ENCODE measurements at places on chromosomes 12 and 14.

GRCh38 chr14:84361476-84361875 is 1168.5 kb upstream of the FLRT2 start:
- no peak for DNase-seq

GRCh38 chr12:83224012-83224411 is 537.3 kb downstream of the TMTC2 start:
- DNase-seq = no peak

DNA sequence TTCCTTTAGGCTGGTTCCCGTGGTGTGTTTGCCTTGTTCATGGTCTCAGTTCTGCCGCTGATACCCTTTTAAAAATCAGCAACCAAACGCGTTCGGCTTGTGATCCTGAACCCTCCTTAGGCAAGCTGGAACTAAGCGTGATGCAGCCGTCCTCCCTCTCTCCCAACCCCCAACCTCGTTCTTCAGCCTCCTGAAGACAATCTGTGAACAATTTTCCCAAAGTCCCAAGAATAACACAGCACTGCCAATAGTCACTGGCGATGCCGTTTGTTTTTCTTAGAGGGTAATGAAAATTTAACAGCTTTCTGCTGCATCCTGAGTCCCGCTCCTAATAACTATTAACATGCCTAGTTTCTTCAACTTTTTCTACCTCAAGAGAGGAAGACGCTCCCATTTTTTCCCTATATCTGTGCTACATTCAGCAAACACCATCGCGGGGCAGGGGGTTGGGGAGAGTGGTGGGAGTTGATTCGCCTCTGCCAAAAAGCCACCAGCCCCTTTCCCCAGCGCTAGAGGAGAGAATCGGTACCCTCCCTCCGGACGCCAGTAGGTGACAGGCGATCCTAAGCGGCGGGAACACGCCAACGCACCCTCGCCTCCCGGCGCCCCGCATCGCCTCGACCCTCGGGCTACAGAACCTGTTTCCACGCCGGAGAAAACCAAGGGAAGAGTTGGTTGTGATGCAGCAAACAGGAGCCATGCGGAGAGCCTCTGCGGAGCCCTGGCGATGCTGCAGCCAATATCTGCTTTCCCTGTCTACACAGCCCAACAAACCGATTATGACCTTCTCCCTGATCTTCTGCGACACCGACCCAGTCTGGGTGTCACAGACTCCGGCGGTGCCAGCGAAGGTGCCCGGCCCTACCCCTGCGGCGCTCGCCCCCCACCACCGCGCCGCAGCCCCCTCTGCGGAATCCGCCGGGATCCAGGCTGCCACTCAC is 752 bp downstream of the PRICKLE1 start:
- DNase-seq = no peak

GRCh38 chr12:104828015-104828414 is 130.1 kb downstream of the SLC41A2 start:
- DNase-seq = no peak

GRCh38 chr14:87883750-87884149 is 109.2 kb downstream of the GALC start:
- DNase-seq = no peak

- no peak for DNase-seq
These were observed 47.6 kb upstream of the FRMD6 start for GRCh38 chr14:51604073-51604472.

- DNase-seq = no peak
These were observed 62.8 kb downstream of the SMOC1 start for GRCh38 chr14:69941768-69942742.

- DNase-seq = no peak
These were observed 2.5 kb downstream of the HSPB8 start for GRCh38 chr12:119181202-119181601.

DNA sequence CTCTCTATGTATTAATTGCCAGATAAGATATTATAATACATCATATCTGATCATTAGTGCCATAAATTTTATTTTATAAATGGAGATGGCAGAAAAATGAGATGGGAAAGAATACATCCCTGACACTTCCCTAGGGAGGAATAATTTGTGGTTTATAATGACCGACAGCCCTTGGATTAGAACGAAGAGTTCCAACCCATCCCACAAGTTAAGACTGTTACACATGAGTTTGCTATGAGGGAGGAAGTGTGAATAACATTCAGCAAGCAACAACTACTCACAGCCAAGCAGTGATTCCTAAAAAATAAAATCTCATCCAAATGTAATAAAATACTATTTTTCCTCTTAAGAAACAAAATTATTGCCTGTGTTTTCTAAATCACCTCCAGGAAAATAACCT is 299.0 kb downstream of the CCDC91 start:
- no peak for DNase-seq

- DNase-seq = no peak
These were observed 562 bp downstream of the ZFYVE1 start for GRCh38 chr14:73026243-73026844.

DNA sequence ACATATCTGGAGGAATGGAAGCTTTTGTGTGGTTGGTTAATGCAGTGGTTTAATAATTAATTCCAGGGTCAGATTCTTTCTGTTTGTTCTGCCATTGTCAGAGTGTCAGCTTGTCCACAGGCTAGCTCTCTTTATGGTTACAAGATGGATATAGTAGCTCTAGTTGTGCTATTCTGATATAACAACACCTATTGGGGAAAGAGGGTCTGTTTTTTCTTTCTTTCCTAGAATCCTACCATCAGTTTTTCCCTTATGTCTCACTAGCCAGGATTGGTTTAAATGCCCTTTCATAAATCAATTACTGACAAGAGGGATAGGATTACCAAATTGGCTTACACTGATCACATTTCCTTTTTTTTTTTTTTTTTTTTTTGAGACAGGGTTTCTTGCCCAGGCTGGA is 27.8 kb downstream of the CNOT2 start:
- no peak for DNase-seq

DNA sequence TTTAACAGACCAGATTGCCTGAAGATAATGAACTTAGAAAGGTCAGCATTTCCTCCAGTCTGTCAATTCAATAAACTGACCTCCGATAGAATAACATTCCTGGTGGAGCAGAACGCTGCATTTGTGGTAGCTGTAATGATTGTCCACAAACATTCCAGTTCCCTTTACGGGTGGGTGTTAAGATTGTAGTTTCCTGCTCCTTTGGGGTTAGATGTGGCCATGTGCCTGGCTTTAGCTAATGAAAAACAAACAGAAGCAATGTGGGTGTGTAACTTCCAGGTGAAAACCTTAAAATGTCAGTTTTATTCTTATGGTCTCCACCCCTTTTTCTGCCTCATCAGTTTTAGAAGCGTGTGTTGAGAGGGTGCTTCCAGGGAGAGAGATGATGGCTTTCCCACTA is 217.3 kb upstream of the CRY1 start:
- DNase-seq = no peak

- DNase-seq = no peak
These were observed 35.3 kb upstream of the STRAP start for GRCh38 chr12:15846887-15847286.

GRCh38 chr14:69464829-69465228 is 19.7 kb upstream of the PLEKHD1 start:
- no peak for DNase-seq

DNA sequence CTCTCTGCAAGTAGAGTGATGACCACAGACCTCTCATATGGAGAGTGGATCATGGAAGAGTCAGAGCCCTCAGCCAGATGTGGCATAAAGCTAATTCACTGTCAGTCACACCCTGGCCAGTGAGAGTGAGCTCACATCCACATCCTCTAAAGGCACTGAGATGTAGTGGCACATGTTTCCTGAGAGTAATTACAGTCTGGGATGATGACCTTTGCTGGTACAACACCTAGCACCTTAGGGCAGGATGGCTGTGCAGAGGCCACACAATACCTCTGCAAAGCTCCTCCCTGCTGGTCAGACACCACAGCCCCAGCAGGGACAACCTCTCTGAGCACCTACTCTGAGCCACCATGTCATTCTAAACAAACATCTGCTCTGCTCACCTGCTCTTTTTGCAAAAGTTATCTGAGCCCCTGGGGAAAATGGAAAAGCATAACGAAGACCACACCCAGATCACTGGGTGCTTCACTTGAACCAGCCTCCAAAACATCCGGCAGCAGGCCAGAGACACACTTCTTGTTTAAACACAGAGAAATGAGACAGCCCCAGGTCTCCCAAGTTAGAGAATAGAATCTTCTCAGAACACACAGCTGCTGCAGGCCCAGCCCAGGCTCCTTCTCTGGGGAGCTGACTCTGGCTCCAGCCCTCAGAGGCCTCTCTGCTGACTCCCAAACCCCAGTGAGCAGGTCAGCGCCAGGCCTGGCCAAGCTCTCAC is 30.3 kb downstream of the PITPNM2 start:
- no peak for DNase-seq

GRCh38 chr14:91387951-91388381 is 29.7 kb downstream of the CCDC88C start:
- no peak for DNase-seq

GRCh38 chr12:13887779-13888388 is 93.5 kb downstream of the GRIN2B start:
- no peak for DNase-seq

- DNase-seq = no peak
These were observed 354.3 kb downstream of the CEP128 start for GRCh38 chr14:80587096-80587724.

DNA sequence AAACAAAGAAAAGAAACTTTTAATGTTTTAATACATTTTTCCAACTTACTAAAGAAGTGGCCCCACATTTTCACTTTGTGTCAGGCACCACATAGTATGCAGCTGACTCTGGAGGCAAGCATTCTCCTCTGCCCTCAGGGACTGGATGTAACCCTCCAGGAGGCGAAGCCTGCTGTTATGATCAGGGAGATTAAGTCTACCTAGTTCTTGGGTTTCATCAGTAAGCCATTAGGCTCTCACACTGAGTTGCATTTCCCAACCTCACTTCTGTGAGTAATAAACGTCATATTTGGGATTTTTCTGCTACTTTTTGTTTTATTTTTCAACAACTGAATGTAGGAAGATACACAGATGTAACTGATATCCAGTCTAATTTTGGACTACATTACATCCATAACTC is 101.2 kb upstream of the LRFN5 start:
- no peak for DNase-seq

DNA sequence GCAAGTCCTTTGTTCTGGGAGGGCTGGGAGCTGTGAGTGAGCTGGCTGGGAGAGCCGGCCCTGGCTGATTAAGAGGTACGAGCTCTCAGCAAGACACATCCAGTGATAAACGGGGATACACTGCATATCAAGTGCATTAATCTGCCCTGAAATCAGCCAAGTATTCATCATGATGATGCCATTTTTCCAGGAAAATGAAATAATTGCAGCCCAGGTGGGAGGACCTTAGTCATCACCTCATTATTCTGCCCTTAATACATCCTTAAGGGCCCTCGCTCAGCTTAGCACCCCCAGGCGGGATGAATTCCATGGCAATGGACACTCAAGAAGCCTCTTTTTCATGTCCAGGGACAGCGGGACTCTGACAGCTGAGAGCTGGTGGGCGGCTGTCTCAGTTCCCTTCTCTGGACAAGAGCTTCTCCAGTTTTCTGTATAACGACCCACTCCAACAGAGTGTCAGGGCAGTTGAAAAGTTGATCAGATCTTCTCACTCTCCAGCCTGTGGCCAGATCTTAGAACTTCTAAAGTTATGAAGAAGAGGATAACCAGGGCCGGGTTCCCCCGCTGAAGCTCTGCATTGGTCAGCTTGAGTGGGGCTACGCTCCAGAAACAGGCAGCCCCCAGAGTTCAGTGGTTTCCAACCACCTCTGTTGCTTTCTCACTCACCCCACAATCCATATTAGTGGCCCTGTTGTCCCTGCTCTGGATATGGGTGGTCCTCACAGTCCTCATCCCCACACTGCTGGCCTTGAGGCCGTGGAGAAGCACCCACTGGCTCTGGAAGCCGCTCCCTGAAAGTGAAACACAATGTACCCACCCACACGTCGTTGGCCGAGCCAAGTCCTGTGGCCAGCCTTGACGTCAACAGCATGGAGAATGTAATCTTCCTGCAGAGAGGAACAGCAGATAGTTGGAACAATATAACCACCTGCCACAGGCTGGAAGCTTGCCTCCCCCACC is 306.2 kb upstream of the DIO3 start:
- DNase-seq = no peak

DNA sequence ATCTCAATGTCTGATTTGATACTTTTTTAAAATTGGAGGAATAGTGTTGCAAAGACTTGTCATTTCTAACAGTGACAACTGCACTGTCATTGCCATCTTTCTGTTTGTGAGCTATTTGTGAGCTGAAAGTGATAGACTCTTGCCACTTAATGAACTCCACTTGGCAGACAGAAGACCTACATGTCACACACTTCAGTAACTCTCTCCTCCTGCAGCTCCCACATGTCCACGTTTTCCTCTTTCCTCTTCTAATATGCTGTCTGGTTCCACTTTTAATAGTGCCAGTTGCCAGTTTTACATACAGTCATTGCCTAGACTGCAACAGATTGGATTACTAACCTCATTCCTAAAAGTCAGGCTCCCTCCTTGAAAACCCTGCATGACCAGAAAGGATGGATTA is 121.5 kb downstream of the CAPZA3 start:
- DNase-seq = no peak

GRCh38 chr14:70366911-70367310 is 7.4 kb upstream of the COX16 start:
- no peak for DNase-seq

GRCh38 chr12:96233939-96234461 is 39.8 kb downstream of the ELK3 start:
- DNase-seq = no peak

GRCh38 chr12:6752167-6752920 is 597 bp downstream of the MLF2 start:
- DNase-seq = no peak

DNA sequence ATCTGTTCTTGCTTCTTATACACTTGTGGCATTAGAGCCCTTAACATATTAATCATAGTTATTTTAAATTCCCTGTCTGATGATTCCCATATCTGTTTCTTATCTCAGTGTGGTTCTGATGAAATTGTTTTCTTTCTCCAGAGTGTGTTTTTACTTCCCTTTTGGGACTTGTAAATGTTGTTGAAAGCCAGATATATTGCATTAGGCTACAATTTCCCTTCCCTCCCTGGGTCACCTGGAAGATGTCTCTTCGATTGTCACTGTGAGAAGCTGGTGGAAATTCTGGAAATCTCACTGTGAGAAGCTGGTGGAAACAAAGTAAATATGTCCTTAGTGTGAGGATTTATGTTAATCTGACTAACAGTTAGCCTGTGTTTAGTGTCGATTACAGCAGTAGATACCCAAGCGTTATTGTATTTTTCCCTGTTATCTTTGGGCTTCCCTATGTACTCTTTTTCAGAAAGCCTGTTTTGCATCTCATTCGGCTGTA is 717.3 kb downstream of the TRHDE start:
- DNase-seq = no peak

DNA sequence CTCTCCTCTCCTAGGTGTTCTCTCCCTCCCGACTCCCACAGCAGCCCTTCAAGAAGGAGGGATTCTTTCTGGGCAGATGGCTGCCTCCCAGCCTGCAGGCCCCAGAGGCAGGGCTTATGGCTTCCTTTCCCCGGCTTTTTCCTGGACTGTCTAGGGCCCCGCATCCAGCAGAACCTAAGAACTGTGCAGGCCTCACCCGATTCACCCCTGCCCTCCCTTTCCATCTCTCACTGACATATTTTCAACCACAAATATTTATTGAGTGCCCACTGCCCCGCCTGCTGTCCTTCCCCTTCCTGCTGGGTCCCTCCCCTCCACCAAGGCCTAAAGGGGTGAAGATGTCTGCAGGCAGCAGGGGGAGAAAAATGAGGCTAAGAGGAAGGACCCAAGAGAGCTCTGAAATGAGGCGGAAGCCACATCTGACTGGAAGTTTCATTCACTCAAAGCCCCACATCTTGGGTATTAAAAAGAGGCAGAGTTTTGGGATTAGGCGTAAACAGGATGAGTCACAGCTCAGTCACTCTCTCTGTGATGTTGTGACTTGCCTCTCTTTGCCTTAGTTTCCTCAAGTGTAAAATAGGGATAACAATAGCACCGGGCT is 2.9 kb downstream of the SCNN1A start:
- no peak for DNase-seq
